ENCODE measurements at places on chromosomes 16 and 17.

DNA sequence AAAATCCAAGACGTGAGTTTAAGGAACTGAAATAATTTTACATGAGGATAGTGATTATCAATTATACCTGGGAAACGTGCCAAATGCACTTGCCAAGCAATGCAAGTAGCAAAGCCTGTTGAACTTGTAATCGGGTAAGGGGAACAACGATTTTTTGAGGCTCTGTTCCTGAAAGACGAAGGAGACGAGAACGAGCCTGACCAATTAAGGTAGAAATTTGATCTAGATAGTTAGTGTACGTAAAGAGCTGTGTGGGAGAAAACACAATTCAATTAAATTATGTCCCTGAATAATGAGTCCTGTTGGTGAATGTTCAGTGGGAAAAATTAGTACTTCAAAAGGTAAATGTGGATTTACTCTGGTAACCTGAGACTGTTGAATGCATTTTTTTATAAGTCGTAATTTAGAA lies 17.7 kb upstream of the KCTD5 start:
- no peak for DNase-seq

- DNase-seq = no peak
Measured at GRCh38 chr17:80036715-80037477, 454 bp downstream of the CCDC40 start.

GRCh38 chr16:84973236-84973635 lies 38.1 kb downstream of the ZDHHC7 start:
- no peak for DNase-seq

- DNase-seq = no peak
Measured at GRCh38 chr17:27748360-27748825, 51.9 kb downstream of the NOS2 start.

DNA sequence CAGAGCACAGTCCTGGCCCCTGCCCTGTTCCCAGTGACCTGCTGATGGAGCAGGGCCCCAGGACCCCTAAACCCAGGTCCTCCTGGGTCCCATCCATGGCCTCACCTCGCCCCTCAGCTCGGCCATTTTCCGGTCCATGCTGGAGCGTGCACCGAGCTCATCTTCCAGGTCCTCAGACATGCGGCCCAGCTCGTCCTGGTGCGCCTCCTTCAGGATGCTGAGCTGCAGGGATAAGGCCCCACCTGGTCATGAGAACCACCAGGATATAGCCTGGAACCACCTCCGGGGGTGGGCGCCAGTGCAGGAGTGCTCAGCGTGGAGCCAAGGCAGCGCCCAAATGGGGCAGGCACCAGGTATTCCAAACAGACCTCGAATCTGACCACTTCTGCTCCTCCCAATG lies 17.9 kb downstream of the CCDC102A start:
- no peak for DNase-seq

- no peak for DNase-seq
Measured at GRCh38 chr16:1338855-1339675, 5.6 kb downstream of the BAIAP3 start.

- DNase-seq = no peak
Measured at GRCh38 chr17:17757391-17757791, 76.1 kb downstream of the RAI1 start.

- no peak for DNase-seq
Measured at GRCh38 chr16:47063011-47063724, 80.6 kb downstream of the NETO2 start.

GRCh38 chr17:39625198-39625785 lies 1.5 kb upstream of the PPP1R1B start:
- DNase-seq = no peak

DNA sequence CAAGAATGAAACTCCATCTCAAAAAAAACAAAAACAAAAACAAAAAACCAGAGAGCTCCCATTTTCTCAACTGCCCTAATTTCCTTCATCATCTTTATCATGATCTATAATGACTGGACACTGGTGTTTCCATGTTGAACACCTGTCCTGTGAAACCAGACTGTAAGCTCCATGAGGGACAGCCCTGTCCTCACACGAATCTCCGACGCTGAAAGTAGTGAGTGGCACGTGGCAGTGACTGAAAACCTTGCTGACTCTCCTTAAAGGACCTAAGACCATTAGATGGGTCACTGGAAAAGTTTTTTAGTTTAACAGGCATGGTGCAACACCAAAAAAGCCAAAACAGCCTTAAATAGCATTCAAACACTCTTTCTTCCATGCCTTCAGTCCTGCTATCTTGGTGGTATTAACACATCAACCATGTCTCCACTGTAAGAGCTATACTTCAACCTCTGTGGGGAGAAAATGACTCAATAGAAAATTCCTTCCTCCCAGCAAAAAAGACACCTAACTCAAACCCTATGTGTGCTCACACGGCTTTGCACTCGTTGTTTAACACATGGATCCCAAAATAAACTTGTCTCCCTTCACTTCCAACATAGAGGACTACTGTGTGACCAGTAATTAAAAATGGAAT lies 8.3 kb downstream of the AXIN2 start:
- no peak for DNase-seq

GRCh38 chr17:55386796-55387332 lies 34.8 kb downstream of the MMD start:
- no peak for DNase-seq

- DNase-seq = no peak
Measured at GRCh38 chr17:80839970-80840369, 151.7 kb upstream of the CHMP6 start.

- DNase-seq = peak; percentile 57
Measured at GRCh38 chr16:31108035-31108793, at the start of gene BCKDK. BCKDK (plus strand) TSS chr16:31108386; CDS start chr16:31109224, 838 bp downstream.

DNA sequence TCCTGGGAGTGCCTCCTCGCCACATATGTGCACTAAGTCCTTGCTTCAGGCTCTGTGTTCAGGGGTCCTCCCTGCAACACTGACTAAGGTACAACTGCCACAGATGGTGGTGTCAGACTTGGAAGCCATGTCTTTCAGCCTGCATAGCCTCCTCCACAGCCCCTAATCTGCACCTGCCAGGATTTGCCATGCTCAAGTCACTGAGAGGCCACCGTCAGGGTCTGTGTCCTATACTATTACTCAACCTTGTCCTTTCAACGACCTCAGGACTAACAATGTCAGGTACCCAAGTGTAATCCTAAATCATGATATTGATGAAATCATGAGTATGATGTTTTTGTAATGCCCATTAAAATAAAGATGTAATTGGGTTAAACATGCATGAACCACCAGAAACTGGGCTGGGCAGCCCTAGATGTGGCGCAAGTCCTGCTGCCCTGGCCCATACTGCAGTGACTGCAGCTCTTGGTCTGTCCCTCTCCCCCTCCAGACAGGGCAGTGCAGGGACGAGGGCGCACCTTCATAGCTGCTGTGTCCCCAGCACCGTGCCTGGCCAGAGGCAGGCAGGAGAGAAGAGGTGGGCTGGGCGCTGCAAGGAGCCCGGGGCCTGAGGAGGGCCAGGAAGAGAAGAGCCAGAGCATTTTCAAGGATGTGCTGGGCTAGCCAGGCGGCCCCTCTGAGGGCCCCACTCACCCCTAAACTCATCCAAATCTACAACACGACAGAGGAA lies 198.0 kb downstream of the ZNF423 start:
- DNase-seq = no peak

- no peak for DNase-seq
Measured at GRCh38 chr16:86680162-86680561, 101.8 kb downstream of the FOXL1 start.

DNA sequence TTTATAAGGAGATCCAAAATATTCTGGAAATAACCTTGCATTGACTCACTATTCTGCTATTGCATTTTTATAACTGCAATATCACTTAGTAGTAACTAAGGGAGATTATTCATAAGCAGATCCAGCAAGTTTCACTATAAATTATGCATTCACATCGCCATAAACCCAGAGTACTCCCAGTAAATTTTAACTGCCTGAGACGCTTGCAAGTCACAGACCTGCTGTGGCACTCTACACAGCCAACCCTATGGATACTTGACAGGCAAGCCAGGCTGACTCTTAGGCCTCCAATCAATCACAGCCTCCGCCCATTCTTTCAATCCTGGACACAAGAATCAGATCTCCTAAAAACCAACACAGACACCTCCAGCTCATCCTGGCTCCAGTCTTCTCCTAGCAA lies 28.2 kb downstream of the USP31 start:
- no peak for DNase-seq

- DNase-seq = peak; percentile 82
Measured at GRCh38 chr17:4949321-4950074, 1.2 kb upstream of the PFN1 start.

DNA sequence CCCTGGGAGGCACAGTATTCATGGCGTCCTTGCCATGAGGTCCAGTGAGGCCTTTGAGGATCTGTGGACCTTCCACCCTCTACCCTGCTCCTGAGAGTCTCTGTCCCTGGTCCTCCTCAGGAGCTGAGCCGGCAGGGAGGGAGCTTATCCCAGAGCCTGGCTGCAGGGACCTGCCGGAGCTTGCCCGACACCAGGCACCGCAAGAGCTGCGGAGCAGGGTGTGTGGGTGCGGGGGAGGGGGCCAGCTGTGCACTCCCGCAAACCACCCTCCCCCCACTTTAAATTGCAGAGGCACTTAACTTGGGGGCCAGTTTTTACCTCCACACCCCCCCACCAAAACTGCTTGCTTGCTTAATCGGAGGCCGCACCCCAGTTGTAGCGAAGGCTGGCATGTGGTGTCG lies 609 bp upstream of the ZNF750 start:
- no peak for DNase-seq

- DNase-seq = no peak
Measured at GRCh38 chr17:72249441-72249840, 128.6 kb downstream of the SOX9 start.

DNA sequence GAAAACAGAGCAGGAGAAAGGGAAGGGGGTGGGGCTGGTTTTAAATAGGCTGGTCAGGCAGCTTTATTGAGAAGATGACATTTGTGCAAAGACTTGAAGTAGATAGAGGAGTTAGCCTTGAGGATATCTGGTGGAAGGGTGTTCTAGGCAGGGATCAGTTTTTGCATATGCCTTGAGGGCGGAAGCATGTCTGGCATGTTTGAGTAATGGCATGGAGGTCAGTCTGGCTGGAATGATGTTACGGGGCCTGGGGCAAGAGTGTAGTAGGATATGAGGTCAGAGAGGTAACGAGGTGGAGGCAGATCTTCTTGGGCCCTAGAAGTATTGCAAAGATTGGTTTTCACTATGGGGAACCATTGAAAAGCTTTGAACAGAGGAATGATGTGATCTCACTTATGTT lies 4.8 kb downstream of the RABEP1 start:
- no peak for DNase-seq

DNA sequence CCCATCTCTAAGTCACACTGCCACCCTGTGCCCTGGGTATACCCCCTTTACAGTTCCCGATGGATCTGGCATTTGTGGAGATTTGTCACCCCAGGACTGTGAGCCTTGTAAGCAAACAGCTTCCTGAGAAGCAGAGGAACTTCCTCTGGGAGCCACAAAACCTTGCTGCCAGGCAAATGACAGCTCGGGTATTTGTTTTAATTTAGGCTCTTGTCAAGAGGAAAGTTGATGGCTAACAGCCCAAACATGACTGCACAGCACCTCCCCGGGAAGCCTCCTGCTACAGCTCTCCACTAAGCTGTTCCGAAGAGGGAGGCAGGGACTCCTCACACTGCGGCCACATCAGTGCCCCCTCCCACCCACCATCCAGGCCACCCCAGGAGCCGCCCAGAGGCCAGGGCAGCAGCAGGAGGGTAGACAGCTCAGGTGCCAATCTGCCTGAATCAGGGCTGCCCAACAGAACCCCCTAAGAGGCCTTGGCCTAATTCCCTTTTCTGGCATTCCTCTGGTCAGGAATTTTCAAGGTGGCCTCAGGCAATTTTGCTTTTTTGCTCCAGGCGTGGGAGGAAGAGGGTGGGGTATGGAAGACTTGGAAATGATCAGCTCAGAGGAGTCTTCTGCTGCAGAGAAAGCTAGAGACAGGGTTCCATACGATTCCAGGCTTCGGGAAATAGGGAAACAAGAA lies 2.6 kb downstream of the ABR start:
- DNase-seq = no peak

- DNase-seq = no peak
Measured at GRCh38 chr16:69599731-69600130, 34.0 kb downstream of the NFAT5 start.

DNA sequence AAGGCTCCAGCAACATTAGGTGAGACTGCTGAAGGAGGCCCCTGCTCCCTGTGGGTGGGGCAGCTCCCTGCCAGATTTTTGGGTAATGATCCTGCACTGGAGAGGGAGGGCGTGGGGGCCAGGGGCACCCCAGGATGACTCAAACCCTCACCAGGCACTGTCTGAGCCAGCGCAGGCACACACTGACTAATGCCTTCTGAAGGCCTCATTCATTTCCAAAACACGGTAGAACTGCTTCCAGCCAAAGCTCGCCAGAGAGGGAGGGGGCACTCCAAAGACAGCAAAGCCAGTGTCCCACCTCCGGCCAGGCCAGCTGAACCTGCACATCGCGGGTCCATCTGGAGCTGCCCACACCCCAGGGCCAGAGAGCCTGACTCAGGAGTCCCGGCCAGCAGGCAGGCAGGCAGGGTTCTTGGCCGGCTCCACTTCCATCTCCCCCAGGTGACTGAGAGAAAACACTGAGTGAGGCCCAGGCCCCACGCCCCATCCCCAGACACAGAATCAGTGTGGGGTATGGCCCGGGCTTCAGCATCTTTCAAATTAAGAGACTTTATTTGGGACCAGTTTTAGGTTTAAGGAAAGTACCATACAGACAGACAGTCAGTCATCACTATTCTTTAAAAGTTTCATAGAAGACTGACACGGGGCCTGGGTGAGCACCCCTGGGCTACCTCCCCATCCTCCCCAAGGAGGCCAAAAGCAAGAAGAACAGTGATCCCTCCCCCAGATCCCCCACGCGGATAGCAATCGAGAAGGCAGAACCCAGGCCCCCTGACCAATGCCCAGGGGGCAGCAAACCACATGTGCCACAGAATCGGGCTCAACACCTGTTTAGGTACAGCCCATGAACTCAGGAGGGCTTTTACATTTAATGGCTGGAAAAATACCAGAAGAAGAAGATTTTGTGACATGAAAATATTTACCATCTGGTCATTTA lies 2.3 kb downstream of the PIEZO1 start:
- DNase-seq = peak; percentile 72

DNA sequence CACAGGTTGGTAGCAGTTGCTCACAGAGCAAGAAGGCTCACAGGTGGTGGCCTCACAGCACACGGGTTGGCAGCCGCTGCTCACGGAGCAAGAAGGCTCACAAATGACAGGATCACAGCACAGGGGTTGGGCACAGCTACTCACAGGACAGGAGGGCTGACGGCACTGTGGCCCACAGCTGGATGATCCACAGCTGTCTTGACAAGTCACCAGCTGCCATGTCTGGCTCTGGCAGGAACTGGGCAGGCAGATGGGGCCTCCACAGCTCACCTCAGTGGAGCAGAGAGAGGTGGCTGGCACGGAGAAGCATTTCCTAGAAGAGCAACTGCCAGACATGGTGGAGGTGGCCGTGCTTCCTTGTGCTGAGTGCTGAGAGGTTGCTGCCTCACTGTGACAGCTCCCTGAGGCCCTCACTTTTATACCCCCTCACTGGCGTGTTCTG lies at the start of gene KRTAP16-1:
KRTAP16-1 (minus strand) TSS at position 392 of the 442 bp plus-strand sequence; CDS start at position 336, 56 bp downstream.
- DNase-seq = peak; percentile 15

- DNase-seq = no peak
Measured at GRCh38 chr16:19436540-19436939, 18.9 kb downstream of the TMC5 start.

GRCh38 chr17:62178579-62178978 lies 113.5 kb upstream of the MED13 start:
- DNase-seq = no peak

All from stimulated activated CD4-positive, alpha-beta T cell treated with anti-CD3 and anti-CD28 coated beads, TNF-alpha, amount 100 ng/mL, for 24 hours (primary cell).